ENCODE measurements at places on chromosomes 1 and 21.
A peak's percentile ranks its signal among the peaks of the same experiment; 100 is the strongest.

DNA sequence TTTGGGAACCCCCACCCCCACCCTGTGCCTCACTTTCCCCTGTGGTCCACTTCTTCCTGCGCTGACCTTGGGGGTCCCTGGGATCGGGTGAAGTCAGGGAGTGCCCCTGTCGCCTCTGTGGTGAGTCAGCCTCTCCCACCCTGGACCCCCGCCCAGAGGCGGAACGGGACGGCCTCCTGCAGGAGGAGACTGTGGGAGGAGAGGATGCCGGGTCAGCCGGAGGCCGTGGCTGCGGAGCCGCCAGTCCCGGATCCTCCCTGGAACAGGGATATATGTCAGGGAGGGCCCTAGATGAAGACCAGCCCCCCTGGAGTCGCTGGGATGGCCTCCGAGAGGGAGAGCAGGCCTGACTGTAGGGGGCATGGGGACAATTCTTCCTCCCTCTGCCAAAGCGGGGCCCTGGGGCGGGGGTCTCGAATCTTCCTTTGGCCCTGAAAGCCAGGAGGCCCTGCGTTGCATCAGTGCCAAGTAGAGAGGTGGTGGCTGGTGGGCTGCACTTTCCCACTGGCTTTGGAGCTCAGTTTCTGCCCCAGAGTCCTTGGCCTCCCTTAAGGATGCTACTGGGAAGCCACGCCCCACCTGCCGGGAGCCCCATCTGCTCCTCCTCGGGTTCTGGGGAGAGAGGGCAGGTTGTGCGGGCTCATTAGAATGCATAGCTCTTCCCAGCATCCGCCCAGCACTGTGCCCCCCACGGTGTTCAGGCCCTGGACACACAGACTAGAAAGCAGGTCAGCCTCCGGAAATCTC lies 930 bp downstream of the ARHGEF10L start:
- DNase-seq, result no peak

DNA sequence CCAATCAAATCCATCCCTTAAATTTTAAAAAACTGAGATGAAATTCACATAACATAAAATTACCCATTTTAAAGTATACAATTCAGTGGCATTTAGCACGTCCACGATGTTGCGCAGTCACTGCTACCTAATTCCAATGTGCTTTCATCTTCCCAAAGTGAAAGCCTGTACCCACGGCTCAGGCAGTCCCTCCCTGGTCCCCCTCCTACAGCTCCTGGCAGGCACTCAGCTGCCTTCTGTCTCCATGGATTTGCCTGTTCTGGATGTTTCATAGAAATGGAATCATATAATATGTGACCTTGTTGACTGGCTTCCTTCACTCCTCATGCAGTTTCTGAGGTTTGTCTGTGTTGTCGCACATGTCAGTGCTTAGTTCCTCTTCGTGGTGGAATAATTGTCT lies 386.3 kb downstream of the CAMTA1 start:
- DNase-seq, result no peak

- no peak for DNase-seq
Measured at GRCh38 chr1:113881661-113882060, 5.7 kb downstream of the BCL2L15 start.

DNA sequence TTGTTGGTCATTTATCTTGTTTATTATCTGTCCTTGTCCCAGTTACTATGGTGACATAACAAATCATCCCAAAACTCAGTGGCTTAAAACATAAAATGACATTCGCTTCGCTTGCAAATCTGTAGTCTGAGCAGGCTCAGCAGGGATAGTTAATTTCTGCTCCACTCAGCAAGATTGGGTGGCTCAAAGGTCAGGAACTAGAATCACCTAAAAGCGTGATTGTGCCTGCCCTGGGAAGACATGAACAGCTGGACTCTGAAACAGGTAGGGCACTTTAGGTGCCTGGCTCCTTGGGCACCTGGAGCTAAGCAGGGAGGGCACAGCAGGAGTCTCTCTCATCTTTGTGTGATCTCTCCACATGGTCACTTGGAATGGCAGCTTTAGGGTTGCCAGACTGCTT lies 14.7 kb upstream of the TRAF3IP3 start:
- no peak for DNase-seq

DNA sequence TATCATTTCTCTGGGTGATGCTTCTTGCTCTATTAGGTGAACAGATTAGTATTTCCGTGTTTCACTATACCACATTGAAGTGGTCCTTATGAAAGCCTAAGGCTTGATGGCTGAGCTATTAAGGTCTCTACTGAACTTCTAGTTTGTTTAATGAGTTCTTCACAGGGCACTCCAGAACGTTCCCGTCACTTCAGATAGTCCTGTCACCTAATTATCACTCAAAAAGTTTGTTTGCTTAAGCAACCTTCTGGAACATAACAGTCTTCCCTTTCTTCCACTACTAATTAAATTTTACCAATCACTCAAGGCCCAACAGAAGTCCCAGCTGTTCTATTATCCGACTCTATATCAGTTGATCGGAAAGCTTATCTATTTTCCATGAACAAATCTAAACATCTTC lies 104.6 kb upstream of the ZC3H11B start:
- no peak for DNase-seq

GRCh38 chr1:176577646-176578197 lies 114.7 kb downstream of the PAPPA2 start:
- no peak for DNase-seq

GRCh38 chr1:89844241-89844807 lies 23.5 kb downstream of the LRRC8D start:
- DNase-seq, result peak; percentile 28

DNA sequence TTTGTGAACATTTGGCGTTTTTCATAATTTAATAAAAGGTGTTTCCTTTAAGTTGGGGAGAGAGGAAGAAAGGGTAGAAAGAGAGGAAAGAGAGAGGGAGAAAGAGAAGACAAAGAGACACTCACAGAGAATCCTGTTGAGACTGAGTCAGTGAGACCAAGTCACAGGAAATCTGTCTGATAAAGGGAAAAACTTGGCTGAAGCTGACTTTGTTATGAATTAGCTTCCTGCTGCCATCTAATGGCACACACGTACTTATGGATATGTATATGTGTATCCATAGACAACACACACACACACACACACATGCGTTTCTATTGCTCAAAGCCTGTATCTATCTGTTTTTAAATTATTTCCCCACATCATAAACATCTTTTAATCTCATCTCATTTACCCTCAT lies 42.5 kb upstream of the DISC1 start:
- DNase-seq, result no peak

- DNase-seq, result no peak
Measured at GRCh38 chr1:56578963-56579875, at the start of gene PLPP3. Gene PLPP3, minus strand, starts transcription at chr1:56579563. Its CDS starts 547 bp downstream, at chr1:56579016.

- no peak for DNase-seq
Measured at GRCh38 chr1:177366091-177366490, 195.3 kb downstream of the BRINP2 start.

DNA sequence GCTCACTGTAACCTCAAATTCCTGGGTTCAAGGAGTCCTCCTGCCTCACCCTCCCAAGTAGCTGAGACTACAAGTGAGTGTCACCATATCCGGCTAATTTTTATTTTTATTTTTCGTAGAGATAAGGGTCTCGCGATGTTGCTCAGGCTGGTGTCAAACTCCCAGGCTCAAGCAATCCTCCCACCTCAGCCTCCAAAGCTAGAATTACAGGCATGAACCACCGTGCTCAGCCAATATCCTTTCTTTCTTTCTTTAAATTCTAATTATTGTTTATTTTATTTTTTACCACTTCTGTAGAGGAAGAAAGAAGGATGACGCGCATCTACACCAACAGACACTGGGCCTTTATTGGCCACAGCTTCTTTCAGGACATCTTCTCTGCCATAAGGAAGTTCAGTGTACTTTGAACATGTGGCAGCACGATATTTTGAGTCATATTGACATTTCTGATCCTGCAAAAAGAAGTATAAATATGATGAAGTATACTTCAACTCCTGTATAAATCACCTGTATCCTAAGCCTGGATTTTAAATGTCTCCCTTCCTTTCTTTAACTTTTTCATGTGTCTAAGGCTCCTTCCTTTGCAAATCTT lies 15.8 kb downstream of the CTSS start:
- no peak for DNase-seq

GRCh38 chr1:91166106-91166712 lies 144.4 kb upstream of the ZNF644 start:
- peak; percentile 25 for DNase-seq

GRCh38 chr1:208855403-208855802 lies 611.2 kb upstream of the PLXNA2 start:
- DNase-seq, result no peak

GRCh38 chr1:85308833-85309350 lies 32.5 kb upstream of the BCL10 start:
- DNase-seq, result no peak

DNA sequence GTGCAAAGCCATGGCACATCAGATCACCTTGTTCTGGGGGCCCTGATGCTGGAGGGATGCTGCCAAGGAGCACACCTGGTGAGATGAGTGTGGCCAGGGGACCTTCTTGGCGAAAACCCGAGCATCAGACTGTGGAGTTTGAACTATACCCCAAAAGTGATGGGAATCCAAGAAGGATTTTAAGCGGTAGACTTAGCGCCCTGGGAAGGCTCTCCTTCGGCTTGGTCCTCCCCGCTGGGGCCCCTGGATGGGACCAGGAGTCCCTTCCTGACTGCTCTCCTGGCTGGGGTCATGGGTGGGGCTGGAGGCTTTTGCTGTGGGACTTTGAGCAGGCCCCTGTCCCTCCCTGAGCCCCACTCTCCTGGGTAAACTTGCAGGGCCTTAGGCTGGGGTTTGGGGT lies 10.5 kb downstream of the ZNF362 start:
- no peak for DNase-seq

- no peak for DNase-seq
Measured at GRCh38 chr1:209417761-209418160, 165.8 kb upstream of the CAMK1G start.
